ENCODE measurements at places on chromosomes 6 and 20.
A peak's percentile ranks its signal among the peaks of the same experiment; 100 is the strongest.

DNA sequence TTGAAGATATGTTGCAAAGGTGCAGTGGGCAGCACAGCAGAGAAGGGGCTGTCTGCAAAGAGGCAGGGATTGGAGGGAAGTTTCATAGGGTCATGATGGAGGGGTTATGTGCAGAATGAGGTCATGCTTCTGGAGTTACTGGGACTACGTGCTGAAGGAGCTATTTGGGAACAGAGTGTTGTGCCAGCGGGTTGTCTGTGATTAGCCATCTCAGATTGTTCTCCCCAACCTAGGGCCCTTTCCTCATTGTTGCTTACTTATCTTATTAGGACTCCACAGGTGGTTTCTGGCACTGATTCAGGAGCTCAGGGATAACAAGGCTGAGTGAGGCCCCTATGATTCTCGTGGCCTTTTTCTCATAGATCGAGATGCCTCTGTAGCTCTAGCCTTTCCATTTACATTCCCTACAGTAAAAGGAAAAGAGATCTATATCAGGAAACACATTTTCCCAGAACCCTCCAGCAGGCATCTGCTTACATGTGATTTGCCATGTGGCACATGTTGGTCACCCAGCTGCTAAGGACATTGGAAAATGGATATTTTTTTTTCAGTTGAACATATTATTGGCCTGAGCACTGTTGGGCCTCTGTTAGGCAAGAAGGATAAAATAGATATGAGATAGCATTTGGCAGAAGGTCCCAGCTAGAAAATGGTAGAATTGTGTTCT lies 429.6 kb upstream of the PLCB4 start:
- no peak overlapping the region for H3K27ac ChIP-seq
- no peaks in the 10 kb centered on the region for H3K36me3 ChIP-seq
- H3K27me3 ChIP-seq = no peaks in the 10 kb centered on the region

- no peaks in the 10 kb centered on the region for H3K36me3 ChIP-seq
- H3K27ac ChIP-seq = no peak overlapping the region
- H3K4me1 ChIP-seq = no peaks in the 10 kb centered on the region
- no peaks in the 10 kb centered on the region for H3K27me3 ChIP-seq
Measured at GRCh38 chr6:56624046-56624727, 18.5 kb downstream of the DST start.

- H3K4me1 ChIP-seq = no peaks in the 10 kb centered on the region
- H3K36me3 ChIP-seq = no peaks in the 10 kb centered on the region
- H3K4me3 ChIP-seq = no peak overlapping the region
- no peak overlapping the region for H3K27ac ChIP-seq
Measured at GRCh38 chr6:132009175-132009574, 58.0 kb upstream of the CCN2 start.

DNA sequence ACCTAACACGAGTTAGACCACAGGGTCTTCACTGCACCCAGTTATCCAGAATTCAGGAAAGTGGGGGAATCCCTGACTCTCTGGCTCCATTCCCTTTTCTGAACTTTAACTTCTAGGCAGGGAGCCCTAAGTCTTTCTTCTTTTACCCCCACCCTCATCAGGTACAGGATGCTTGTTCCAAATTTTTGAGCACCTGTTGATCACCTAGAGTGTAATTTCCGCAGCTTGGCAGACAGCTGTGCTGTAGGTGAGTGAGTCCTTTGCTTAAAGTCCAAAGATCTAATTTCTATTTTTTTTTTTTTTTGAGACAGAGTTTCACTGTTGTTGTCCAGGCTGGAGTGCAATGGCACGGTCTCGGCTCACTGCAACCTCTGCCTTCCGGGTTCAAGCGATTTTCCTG lies 89.5 kb upstream of the AKIRIN2 start:
- H3K27me3 ChIP-seq = no peaks in the 10 kb centered on the region
- no peak overlapping the region for H3K4me3 ChIP-seq
- no peaks in the 10 kb centered on the region for H3K36me3 ChIP-seq
- H3K4me1 ChIP-seq = no peaks in the 10 kb centered on the region
- H3K27ac ChIP-seq = no peak overlapping the region

- no peaks in the 10 kb centered on the region for H3K36me3 ChIP-seq
- H3K27ac ChIP-seq = peak overlapping the region; percentile 84
- H3K4me1 ChIP-seq = peaks cover 64% of the 10 kb centered on the region
- peak; percentile 70 for DNase-seq
Measured at GRCh38 chr6:167849846-167850459, 23.2 kb downstream of the AFDN start.

- no peaks in the 10 kb centered on the region for H3K36me3 ChIP-seq
- H3K27ac ChIP-seq = no peak overlapping the region
- H3K4me1 ChIP-seq = no peaks in the 10 kb centered on the region
- H3K4me3 ChIP-seq = no peak overlapping the region
- DNase-seq = no peak
Measured at GRCh38 chr6:6736791-6737654, 148.5 kb downstream of the LY86 start.

DNA sequence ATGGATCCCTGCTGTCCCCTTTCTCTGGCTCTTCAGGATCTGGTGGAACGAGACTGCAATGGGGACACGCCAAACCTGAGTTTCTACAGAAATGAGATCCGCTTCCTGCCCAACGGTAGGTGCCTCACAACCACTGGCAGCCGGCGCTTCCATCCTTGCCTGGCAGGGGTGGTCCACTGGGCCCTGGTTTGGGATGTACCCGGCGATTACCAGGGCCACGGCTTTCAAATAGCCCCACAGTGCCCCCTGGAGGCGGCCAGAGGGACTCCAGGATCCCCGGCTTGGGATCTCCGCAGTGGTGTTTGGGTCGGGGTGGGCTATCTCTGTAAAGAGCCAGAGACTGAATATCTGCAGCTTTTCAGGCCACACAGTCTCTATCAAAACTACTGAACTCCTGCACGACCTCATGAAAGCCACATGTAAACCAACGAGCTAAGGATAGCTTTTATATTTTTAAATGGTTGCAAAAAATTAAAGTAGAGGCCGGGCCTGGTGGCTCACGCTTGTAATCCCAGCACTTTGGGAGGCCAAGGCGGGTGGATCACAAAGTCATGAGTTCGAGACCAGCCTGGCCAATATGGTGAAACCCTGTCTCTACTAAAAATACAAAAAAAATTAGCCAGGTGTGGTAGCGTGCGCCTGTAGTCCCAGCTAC lies 3.7 kb downstream of the OGFR start:
- peaks cover 24% of the 10 kb centered on the region for H3K36me3 ChIP-seq
- no peak overlapping the region for H3K27ac ChIP-seq
- peak; percentile 72 for DNase-seq
- H3K4me3 ChIP-seq = no peak overlapping the region

DNA sequence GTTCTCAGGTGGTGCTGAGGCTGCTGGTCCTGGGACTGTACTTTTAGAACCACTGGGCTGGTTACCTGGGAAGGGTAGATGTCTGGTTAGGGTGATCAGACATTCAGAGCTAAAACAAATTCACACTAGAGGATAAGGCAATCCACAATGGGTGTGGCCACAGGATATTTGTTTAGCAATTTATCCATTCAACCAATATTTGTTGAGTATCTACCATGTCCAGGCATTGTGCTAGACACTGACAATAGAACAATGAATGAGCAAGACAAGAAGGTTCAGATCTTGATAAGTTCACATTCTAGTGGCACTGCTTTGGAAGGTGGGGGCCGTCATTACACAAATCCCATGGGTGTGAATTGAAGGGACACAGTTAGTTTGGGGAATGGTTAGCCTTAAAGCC lies 131.7 kb downstream of the BCAS1 start:
- peaks cover 13% of the 10 kb centered on the region for H3K4me1 ChIP-seq
- H3K36me3 ChIP-seq = no peaks in the 10 kb centered on the region
- H3K4me3 ChIP-seq = no peak overlapping the region
- DNase-seq = no peak
- H3K27me3 ChIP-seq = no peaks in the 10 kb centered on the region

- no peak overlapping the region for H3K27ac ChIP-seq
- DNase-seq = no peak
- H3K27me3 ChIP-seq = no peaks in the 10 kb centered on the region
- no peak overlapping the region for H3K4me3 ChIP-seq
- no peaks in the 10 kb centered on the region for H3K36me3 ChIP-seq
Measured at GRCh38 chr20:16011056-16011455, 562.2 kb downstream of the KIF16B start.

- no peaks in the 10 kb centered on the region for H3K27me3 ChIP-seq
- H3K4me1 ChIP-seq = peaks cover 33% of the 10 kb centered on the region
- no peaks in the 10 kb centered on the region for H3K36me3 ChIP-seq
- H3K27ac ChIP-seq = peak overlapping the region; percentile 40
Measured at GRCh38 chr6:125868678-125869395, 78.1 kb downstream of the NCOA7 start.

DNA sequence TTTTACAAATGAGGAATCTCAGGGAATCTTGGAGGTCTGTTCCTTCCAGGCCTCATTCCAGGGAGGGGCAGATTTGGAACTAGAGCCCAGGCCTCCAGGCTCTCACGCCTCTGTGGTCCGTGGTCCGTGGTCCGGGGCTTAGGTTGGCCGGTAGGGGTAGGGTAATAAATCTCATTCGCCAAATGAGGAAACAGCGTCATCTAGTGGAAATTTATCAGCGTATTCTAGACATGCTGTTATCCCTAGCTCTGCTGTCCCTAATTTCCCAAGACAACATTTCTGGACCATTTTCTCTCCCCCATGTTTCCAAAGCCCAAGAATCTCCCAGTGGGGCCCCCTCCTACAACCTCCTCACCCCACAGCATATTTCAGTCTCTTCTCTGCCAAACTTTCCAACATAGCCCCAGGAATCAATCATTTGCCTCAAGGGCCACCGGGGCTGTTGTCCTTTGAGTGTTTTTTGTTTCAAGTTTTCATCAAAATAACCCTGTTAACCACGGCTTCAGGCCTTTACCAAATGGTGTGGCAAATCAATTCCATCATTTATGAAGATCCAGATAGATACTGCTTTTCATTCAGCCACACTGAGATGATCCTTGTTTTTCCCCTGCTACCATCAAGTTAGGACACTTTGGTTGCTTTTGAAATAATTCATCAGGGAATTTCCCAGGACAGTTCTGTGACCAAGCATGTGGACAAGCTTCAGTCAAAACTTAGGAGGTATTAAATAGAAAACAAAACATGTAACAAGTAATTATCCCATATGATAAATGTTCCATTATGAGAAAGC lies 126.8 kb downstream of the ALDH8A1 start:
- no peak overlapping the region for H3K4me3 ChIP-seq
- H3K27me3 ChIP-seq = no peaks in the 10 kb centered on the region
- H3K36me3 ChIP-seq = no peaks in the 10 kb centered on the region
- no peak overlapping the region for H3K27ac ChIP-seq
- H3K4me1 ChIP-seq = peaks cover 12% of the 10 kb centered on the region

DNA sequence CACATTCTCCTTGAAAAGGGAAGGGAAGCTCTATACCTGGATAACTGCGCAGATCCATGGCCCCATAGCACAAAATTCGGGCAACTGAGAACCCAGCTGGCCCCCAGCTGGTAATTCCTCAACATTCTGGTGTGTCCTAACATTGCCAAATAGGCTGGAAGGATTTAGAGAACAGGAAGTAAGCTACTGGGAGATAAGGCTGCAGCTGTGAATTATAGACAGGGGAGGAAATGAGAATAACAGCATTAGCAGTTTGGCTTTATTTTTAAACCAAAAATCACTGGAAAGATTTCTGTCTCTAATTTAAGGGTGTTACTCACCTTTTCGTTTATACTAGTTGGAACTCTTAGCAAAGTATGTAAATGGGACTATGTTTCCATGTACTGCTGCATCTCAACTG lies 97.2 kb downstream of the TULP4 start:
- no peaks in the 10 kb centered on the region for H3K27me3 ChIP-seq
- no peaks in the 10 kb centered on the region for H3K36me3 ChIP-seq
- no peak overlapping the region for H3K4me3 ChIP-seq
- H3K4me1 ChIP-seq = peaks cover 8% of the 10 kb centered on the region
- no peak for DNase-seq
- H3K27ac ChIP-seq = no peak overlapping the region

- peaks cover 15% of the 10 kb centered on the region for H3K4me1 ChIP-seq
- no peaks in the 10 kb centered on the region for H3K27me3 ChIP-seq
- H3K4me3 ChIP-seq = no peak overlapping the region
- DNase-seq = no peak
Measured at GRCh38 chr20:43940518-43941225, 26.0 kb downstream of the TOX2 start.

- no peak overlapping the region for H3K4me3 ChIP-seq
- no peak overlapping the region for H3K27ac ChIP-seq
- no peaks in the 10 kb centered on the region for H3K36me3 ChIP-seq
- DNase-seq = no peak
- no peaks in the 10 kb centered on the region for H3K27me3 ChIP-seq
- no peaks in the 10 kb centered on the region for H3K4me1 ChIP-seq
Measured at GRCh38 chr20:48738399-48739304, 89.1 kb downstream of the PREX1 start.

GRCh38 chr6:35208419-35208818 lies 5.3 kb upstream of the SCUBE3 start:
- no peak for DNase-seq
- H3K27ac ChIP-seq = no peak overlapping the region
- H3K4me1 ChIP-seq = peaks cover 2% of the 10 kb centered on the region
- no peak overlapping the region for H3K4me3 ChIP-seq
- H3K36me3 ChIP-seq = no peaks in the 10 kb centered on the region

DNA sequence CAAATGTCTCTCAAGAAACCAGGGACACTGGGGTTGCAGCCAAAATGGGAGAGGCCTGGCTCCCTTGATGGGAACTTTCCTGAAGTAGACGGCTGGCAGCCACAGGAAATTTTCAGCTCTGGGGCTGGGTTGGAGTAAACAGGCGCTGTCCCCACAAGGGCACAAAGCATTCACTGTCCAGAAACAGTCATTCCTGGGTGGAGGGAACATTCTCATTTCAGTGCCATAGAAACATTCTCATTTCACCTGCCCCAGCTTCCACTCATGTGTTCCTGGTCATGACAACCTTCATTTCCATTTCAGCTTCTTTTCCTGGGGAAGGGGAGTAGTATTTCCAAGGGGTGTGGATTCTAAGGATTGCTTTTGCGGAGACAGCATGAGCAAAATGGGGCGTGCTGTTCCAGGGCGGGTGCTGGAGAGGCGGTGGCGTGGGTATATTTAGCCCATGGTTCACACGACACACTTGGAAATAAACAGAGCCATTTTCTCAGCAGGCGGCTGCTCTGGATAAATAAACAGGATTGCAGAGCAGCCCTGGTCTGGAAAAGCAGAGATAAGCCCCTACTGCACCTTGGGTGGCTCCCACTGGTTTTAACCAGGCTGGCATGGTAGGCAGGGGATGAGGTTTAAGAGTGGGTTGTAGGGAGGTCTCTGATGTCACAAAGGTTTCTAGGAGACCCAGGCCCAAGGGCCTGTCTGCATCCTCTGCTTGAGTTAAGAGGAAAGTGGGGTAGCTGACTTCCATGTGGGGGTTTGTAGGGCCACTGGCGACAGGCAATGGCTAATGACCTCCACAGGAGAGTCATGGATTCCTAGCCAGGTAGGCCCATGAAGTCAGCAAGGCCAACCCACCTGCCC lies 32.9 kb downstream of the COX4I2 start:
- peak; percentile 90 for DNase-seq
- no peak overlapping the region for H3K4me3 ChIP-seq
- peaks cover 2% of the 10 kb centered on the region for H3K36me3 ChIP-seq

DNA sequence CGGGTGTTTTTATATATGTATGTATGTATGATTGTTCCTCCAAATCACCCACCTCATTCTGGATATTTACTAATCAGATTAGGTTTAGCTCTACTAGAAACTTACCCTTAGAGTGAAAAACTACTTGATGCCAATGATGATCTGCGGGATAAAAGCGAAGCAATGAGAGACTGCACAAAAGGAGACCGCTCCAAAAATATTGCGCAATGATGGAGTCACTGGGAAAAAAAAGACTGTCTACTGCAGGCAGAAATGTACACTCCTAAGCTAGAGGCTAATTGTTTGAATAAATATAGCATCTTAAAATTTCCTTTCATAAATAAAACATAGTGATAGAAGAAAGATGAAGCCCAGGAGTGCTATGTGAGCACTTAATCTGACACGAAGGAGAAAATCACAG lies 7.3 kb downstream of the RAB32 start:
- no peaks in the 10 kb centered on the region for H3K27me3 ChIP-seq
- H3K4me3 ChIP-seq = no peak overlapping the region
- no peaks in the 10 kb centered on the region for H3K36me3 ChIP-seq
- peaks cover 12% of the 10 kb centered on the region for H3K4me1 ChIP-seq
- DNase-seq = no peak
- H3K27ac ChIP-seq = no peak overlapping the region
